Uterine smooth muscle cell (primary cell): ENCODE measurements at places on chromosomes 6 and 20. TPM values are rescaled to one million over a fixed set of nuclear protein-coding genes. Genes with fewer than 3 reads are reported as not detected.

The DOP1A gene
- 27.9 and 28.4 TPM in 2 replicates for total RNA-seq

The HLA-DPB1 gene
- 6.8 and 21.1 TPM in 2 replicates for total RNA-seq

The OR12D3 gene
- not detected in 2 replicates for total RNA-seq

The MDFI gene
- total RNA-seq: 0.11 and 1.2 TPM in 2 replicates

The PRDM1 gene
- 3.3 and 3.4 TPM in 2 replicates for total RNA-seq

The C6orf15 gene
- not detected in 2 replicates for total RNA-seq

The COL12A1 gene
- total RNA-seq: 526 and 765 TPM in 2 replicates

The TFAP2C gene
- 8.5 and 9.5 TPM in 2 replicates for total RNA-seq

The RRBP1 gene
- total RNA-seq: 226 and 303 TPM in 2 replicates

The RHAG gene
- total RNA-seq: not detected in 2 replicates

The C6orf163 gene
- 1.00 and 2.1 TPM in 2 replicates for total RNA-seq

The GRM1 gene
- not detected in 2 replicates for total RNA-seq

The TNFAIP3 gene
- 6.7 and 9.4 TPM in 2 replicates for total RNA-seq

The ABCF1 gene
- total RNA-seq: 45.4 and 62.5 TPM in 2 replicates

The MCCD1 gene
- total RNA-seq: not detected in 2 replicates

The THBS2 gene
- 425 and 803 TPM in 2 replicates for total RNA-seq

The DEF6 gene
- total RNA-seq: 0.87 and 0.89 TPM in 2 replicates

The ADGB gene
- total RNA-seq: not detected in 2 replicates

The KIAA1755 gene
- 0.66 and 2.7 TPM in 2 replicates for total RNA-seq

The ULBP2 gene
- total RNA-seq: 2.6 and 4.1 TPM in 2 replicates

The CCN2 gene
- 18.2 and 51.6 TPM in 2 replicates for total RNA-seq

The RUNX2 gene
- 1.7 and 3.2 TPM in 2 replicates for total RNA-seq

The POM121L2 gene
- not detected in 2 replicates for total RNA-seq

The PSORS1C2 gene
- not detected in 2 replicates for total RNA-seq

The ANKRD66 gene
- not detected in 2 replicates for total RNA-seq

The ADGRB3 gene
- total RNA-seq: under 0.01 and 0.11 TPM in 2 replicates

The KPNA5 gene
- total RNA-seq: 12.4 and 15.6 TPM in 2 replicates

The BPIFB2 gene
- total RNA-seq: not detected in 2 replicates

The C20orf202 gene
- total RNA-seq: 0.12 TPM in 1 of 2 replicates, not detected in the other

The ZSWIM3 gene
- 4.9 and 5.4 TPM in 2 replicates for total RNA-seq
